AG09319 (cell line): ENCODE measurements at places on chromosomes 7 and 10.

- DNase-seq = no peak
These were observed 257.7 kb downstream of the ACTR3B start for GRCh38 chr7:153017223-153017622.

DNA sequence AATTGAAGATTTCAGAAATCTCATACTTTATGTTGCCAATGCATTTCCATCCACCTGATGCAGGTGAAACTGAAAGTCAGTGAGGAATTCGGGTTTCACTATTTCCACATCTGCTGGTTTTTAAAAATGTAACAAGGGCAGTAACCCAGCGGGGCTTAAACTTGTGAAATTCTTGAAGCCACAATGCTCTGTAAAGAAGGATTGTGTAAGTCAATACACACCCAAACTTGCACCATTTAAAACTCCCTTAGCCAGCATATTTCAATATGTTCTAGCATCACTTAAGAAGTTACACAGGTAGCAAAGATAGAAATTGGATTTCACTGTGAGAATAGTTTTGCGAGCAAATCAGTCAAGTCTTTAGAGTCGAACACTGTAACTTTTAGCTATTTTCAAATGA is 386.1 kb downstream of the PLXDC2 start:
- no peak for DNase-seq

- DNase-seq = no peak
These were observed 51.9 kb downstream of the SLC29A4 start for GRCh38 chr7:5334671-5335070.

DNA sequence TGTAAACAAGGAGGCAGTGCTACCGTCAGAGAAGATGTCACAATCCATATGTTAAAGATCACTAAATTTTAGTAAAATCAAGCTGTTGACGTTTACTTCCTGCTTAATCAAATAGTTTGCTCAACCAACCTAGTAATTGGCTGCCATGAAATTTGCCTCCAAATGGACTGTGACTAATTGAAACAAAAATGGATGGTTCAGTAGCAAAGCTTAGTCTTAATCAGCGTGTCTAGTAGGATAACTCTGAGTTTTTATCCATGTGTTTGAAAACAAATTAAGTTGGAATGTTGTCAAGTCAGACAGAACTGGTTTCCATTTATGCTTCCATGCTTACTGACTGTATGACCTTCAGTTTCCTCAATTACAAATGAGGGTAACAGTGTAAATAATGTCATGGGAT is 1456.7 kb upstream of the CELF2 start:
- no peak for DNase-seq

DNA sequence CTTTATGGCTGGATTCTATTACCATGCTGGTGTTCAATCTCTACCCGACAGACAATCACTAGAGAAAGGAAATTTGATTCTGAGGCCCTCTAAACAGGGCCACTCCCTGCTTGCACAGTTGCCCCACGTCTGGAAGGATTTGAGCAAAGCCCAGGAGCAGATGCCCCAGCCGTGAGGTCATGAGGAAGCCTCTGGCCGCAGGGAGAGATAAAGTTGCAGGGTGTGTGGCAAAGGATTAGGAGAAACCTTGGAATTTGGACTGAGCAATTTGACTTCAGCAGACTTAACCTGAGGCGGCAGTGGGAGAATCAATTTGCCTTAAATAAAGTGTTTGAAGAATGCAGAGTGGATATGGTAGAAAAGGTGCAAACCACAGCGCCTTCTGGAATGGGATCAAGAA is 40.2 kb upstream of the KLF6 start:
- DNase-seq = no peak

DNA sequence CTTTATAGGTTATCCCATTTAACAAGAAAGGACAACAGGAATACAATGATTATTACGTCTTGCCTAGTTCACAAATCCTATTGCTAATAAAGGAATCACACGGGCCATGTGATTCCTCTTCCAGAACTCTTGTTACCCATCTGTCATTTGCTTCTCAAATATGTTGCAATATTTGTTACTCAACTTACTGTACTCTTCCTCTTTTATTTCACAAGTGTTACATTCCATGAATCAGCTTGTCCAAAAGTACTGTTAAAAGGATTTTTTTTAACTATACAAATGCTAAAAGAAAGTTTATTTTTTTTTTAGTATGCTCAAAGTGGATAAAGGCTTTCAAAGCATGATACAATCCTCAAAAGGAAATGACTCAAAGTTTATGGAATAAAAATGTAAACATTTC is 3.9 kb upstream of the CD36 start:
- peak; percentile 55 for DNase-seq
